Uterus (tissue), 4 donors: ENCODE measurements at places on chromosomes 1 and 21. TPM values are rescaled to one million over a fixed set of nuclear protein-coding genes. Genes with fewer than 3 reads are reported as not detected.

- H3K27ac ChIP-seq: peak overlapping the region; percentile 16
- no peaks in the 10 kb centered on the region for H3K27me3 ChIP-seq
- H3K4me1 ChIP-seq: no peaks in the 10 kb centered on the region
- H3K36me3 ChIP-seq: no peaks in the 10 kb centered on the region
- H3K4me3 ChIP-seq: no peak overlapping the region
- DNase-seq: no peak
Observed at GRCh38 chr1:67785847-67786753, 47.2 kb downstream of the GNG12 start.

SYTL1 gene
- total RNA-seq: 4.8 TPM

ATF6 gene
- total RNA-seq: 23.6 TPM

HHIPL2 gene
- not detected for total RNA-seq

DNA sequence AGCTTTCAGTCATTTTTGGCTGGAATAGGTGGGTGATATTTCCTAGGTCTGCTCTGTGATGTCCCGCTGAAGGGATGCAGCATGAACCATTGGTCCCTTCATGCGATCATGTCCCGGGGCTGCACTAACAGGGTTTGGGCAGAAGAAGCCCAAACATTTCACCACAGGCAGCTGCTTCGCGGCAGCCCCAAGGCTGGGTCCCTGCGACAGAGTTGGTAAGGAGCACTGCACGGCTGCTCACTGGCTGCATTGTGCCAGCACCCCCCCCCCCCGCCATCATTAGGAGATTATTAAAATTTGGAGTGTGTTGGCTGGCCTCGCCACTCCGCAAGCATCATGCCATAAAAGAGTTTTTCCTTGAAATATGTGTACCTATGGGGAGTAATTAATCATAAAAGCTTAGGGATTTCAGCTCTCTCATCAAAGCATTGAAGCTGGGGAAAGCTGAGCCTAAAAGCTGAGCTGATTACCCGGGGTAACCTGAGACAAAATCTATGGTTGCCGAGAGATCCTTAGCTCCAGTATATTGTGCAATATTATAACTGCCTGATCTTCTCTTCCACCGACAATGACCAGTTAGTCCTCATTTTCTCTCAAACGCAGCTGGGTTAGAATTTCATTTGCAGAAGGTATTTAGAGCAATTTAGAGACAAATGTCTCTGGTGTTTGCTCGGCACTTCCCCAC lies 62.5 kb downstream of the PEX14 start:
- peaks cover 5% of the 10 kb centered on the region for H3K4me1 ChIP-seq
- no peaks in the 10 kb centered on the region for H3K27me3 ChIP-seq
- no peaks in the 10 kb centered on the region for H3K36me3 ChIP-seq
- H3K27ac ChIP-seq: no peak overlapping the region
- no peak for DNase-seq

GRCh38 chr1:25927521-25928265 lies 21.5 kb upstream of the STMN1 start:
- no peak overlapping the region for H3K4me3 ChIP-seq
- no peaks in the 10 kb centered on the region for H3K27me3 ChIP-seq
- DNase-seq: no peak
- H3K36me3 ChIP-seq: no peaks in the 10 kb centered on the region

DNA sequence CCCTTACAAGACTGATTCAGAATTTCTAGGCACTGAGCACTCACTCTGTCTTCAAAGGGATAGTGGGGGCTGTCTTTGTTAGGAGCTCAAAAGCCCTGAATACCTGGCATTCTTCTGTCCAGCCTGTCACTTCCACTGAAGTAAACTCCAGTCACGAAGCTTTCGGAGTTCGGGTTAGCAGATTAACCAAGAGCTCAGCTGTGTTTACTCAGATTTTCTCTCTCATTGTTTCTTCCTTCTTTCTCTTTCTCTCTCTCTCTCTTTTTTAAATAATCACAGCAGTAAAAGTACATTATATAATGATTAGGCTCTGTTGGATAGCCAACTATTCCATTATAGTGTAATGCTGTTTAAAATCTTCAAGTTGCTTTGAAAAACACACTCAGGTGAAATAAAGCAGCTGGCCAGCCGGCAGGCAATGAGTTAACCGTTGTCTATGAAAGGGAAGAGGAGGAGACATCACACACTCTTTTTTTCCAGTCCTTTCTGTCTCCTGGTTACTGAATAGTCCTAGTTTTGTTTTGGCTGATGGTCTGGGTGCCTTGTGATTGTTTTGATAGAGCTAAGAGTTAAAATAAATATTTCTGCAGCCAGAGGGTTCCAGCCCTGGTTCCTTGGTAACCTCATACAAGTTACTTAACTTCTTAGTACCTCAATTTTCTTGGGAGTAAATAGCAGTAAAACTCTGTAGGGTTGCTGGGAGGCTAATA lies 89.8 kb downstream of the ADSS2 start:
- no peak for DNase-seq
- H3K4me1 ChIP-seq: no peaks in the 10 kb centered on the region
- peak overlapping the region; percentile 36 for H3K27ac ChIP-seq
- H3K36me3 ChIP-seq: no peaks in the 10 kb centered on the region

MXRA8 gene
- 86.1 TPM for total RNA-seq

GSTM1 gene
- not detected for total RNA-seq

NT5C1A gene
- total RNA-seq: not detected

DNA sequence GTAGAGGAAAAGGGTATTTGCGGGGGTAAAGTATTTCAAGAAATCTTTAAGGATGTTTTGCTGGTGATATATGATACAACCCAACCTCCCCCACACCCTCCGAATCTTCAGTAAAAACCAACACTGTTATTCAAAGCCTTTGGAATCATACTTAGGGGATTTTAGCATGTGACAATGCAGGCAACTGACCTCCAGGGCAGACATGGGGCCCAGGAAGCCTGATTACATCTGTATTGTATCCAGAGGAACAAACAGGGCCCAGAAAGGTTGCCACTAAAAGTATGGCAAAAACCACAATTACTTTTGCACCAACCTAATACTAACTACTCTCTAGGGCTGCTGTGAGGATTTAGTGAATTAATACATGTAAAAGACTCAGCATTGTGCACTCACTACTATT lies 43.9 kb upstream of the CNN3 start:
- no peak overlapping the region for H3K4me3 ChIP-seq
- H3K4me1 ChIP-seq: no peaks in the 10 kb centered on the region
- peak overlapping the region; percentile 40 for H3K27ac ChIP-seq
- no peak for DNase-seq
- H3K27me3 ChIP-seq: no peaks in the 10 kb centered on the region
- H3K36me3 ChIP-seq: no peaks in the 10 kb centered on the region

LAMC2 gene
- total RNA-seq: 2.1 TPM

DNA sequence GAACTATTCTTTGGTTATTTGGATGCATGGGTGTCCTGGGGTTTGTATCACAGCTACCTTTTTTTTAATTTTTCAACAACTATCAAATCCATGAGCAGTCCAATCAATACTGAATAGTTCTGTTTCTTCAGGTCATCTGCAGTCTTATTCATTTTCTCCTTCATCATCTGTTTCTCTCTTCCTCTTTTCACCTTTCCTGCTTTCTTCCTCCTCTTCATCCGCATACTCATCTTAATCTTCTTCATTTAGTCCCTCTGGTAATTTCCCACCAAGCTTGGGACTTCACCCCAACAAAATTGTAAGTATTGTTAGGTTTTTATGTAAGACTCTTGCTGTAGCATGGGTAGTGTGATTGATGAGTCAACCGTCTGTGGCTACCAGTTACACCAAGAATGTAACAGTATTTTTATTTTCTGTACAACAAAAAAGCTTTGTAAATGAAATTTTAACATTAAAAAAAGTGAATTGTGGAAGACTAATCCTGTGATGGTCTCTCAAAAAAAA lies 184.1 kb upstream of the RNPC3 start:
- H3K27ac ChIP-seq: no peak overlapping the region
- no peaks in the 10 kb centered on the region for H3K36me3 ChIP-seq
- no peak overlapping the region for H3K4me3 ChIP-seq
- DNase-seq: no peak
- no peaks in the 10 kb centered on the region for H3K4me1 ChIP-seq
- H3K27me3 ChIP-seq: no peaks in the 10 kb centered on the region

DNA sequence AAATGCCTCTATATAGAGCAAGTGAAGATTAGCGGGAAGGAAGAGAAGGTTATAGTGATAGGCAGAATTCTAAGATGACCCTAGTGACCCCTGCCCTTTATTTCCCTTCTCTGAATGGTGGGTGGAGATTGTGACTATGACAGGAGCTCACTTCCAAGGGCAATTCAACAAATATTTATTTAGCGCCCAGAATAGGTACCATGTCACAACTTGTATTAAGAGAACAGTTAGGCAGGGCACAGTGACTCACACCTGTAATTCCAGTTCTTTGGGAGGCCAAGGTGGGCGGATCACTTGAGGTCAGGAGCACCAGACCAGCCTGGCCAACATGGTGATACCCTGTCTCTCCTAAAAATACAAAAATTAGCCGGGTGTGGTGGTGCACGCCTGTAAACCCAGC lies 236.0 kb upstream of the POGK start:
- H3K27me3 ChIP-seq: no peaks in the 10 kb centered on the region
- H3K27ac ChIP-seq: no peak overlapping the region
- no peaks in the 10 kb centered on the region for H3K4me1 ChIP-seq
- H3K4me3 ChIP-seq: no peak overlapping the region
- DNase-seq: no peak

DNA sequence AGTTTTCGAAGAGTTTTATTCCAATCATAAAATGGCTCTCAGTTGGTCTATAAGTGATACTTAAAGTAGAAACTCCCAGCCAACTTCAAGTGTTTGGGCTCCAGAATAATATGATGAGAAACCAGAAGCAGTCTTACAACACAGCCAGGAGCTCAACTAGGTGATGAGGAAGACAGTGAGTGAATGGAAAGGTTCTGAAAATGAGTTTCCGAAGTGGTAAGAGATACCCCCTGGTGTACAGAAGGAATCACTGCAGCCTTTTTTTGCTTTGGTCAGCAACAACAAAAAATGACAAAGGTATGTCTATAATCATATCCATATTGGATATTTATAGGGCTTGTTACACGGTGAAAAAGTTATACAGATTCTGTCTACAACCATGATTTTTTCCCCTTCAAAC lies 16.5 kb downstream of the KRTAP19-1 start:
- no peaks in the 10 kb centered on the region for H3K27me3 ChIP-seq
- no peak for DNase-seq
- no peaks in the 10 kb centered on the region for H3K36me3 ChIP-seq
- no peak overlapping the region for H3K4me3 ChIP-seq
- no peak overlapping the region for H3K27ac ChIP-seq

TPRG1L gene
- 43.4 TPM for total RNA-seq

SYDE2 gene
- total RNA-seq: 24.3 TPM

DNA sequence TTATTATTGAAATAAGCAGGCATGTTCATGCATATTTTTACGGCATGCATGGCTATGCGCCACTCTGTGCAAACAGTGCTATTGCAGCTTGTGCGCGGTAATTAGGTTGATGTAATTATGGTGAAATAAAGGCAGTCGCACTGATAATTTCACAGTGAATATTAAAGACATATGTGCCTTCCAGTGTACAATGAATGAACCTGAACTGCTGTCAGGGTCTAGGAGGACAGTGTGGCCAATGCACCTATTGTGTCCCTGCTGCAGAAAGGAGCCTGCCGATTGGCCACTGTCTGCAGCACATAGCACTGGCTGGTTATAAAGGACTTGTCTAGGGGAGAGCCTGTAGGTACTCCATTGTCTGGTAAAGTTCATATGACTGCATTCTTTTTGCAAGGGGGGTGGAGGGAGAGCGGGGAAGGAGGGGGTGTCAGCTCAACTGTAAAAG lies 340.4 kb downstream of the USP25 start:
- H3K36me3 ChIP-seq: no peaks in the 10 kb centered on the region
- H3K27me3 ChIP-seq: no peaks in the 10 kb centered on the region
- H3K4me3 ChIP-seq: peak overlapping the region; percentile 40
- peak; percentile 29 for DNase-seq

GRCh38 chr1:244100704-244101453 lies 49.8 kb downstream of the ZBTB18 start:
- DNase-seq: no peak
- H3K4me3 ChIP-seq: no peak overlapping the region
- H3K27ac ChIP-seq: no peak overlapping the region
- H3K27me3 ChIP-seq: no peaks in the 10 kb centered on the region
- no peaks in the 10 kb centered on the region for H3K4me1 ChIP-seq

TAGLN2 gene
- total RNA-seq: 198 TPM

DNA sequence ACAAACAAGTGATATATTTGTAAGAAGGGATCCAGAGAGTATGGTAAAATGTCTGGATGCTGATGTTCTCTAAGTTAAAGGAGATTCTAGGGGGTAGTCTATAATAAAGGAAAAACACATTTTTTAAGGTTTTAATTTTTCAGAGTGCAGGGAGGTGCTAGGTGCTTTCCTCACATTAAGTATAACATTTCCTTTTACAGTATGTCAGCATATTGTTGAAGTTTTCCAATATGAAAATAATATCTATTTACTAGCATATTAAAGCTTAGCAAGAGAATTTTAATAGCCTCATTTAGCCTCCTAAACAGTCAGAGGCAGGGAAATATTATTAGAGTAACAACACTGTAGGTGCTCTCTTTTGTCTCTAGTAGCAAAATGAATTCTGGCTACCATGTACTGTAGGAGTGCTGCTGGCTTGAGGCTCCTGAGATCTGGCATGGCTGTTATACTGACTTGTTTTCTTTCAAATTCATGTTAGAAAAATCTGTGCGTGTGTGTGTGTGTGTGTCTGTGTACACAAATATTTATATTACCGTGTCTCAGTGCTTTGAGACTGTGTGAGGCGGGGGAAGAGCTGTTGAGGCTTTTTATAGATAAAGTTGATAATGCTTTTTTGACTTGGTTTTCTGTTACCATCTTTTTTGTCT lies 71.0 kb downstream of the POU2F1 start:
- H3K27me3 ChIP-seq: no peaks in the 10 kb centered on the region
- no peaks in the 10 kb centered on the region for H3K4me1 ChIP-seq
- no peak overlapping the region for H3K4me3 ChIP-seq
- no peaks in the 10 kb centered on the region for H3K36me3 ChIP-seq

DNA sequence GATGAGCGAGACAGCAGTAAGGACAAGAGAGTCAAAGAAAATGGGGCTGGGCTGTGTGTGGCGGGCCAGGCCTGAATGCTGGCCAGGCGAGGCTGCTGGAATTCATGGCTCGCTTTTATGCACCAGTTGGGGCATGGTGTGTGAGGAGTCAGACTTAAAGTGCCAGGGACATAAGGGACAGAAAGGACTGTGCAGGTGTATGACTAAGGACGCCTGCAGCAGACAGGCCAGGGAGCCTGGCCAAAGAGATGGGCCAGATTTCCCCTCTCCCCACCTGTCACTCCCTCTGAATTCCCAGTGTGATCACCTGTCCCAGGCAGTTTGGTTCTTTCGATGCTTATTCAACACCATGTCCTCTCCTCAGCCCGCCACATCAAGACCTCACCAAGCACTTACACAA lies 16.9 kb upstream of the SMIM12 start:
- no peaks in the 10 kb centered on the region for H3K4me1 ChIP-seq
- H3K27me3 ChIP-seq: peaks cover 19% of the 10 kb centered on the region
- no peak for DNase-seq
- H3K4me3 ChIP-seq: no peak overlapping the region

GRCh38 chr1:4090976-4091660 lies 191.0 kb upstream of the C1orf174 start:
- H3K27me3 ChIP-seq: no peaks in the 10 kb centered on the region
- H3K27ac ChIP-seq: no peak overlapping the region
- no peak overlapping the region for H3K4me3 ChIP-seq
- no peaks in the 10 kb centered on the region for H3K4me1 ChIP-seq
- no peak for DNase-seq

DNAJC28 gene
- 1.4 TPM for total RNA-seq

TESK2 gene
- 0.29 TPM for total RNA-seq

NUP210L gene
- total RNA-seq: not detected
